ENCODE measurements at places on chromosomes 1 and 21.

GRCh38 chr1:101924700-101925099 lies 72.0 kb downstream of the OLFM3 start:
- no peak for DNase-seq

DNA sequence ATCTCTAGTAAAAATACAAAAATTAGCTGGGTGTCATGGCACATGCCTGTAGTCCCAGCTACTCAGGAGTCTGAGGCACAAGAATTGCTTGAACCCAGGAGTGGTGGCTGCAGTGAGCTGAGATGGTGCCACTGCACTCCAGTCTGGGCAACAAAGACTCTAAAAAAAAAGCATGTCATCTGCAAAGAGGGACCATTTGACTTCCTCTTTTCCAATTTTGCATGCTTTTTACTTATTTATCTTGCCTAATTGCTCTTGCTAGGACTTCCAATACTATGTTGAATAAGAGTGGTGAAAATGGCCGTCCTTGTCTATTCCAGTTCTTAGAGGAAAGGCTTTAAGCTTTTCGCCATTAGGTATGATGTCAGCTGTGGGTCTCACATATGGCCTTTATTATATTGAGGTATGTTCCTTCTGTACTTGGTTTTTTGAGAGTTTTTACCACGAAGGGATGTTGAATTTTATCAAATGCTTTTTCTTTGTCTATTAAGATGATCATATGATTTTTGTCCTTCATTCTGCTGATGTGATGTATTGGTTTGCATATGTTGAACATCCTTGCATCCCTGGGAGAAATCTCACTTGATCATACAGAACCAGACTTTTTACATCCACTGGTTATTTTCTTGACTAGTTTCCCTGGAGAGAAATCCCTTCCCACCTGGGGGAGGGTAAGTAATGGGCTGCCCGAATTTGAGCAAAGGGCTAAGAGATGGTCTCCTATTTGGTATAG lies 17.0 kb upstream of the RAP1GAP start:
- no peak for DNase-seq

DNA sequence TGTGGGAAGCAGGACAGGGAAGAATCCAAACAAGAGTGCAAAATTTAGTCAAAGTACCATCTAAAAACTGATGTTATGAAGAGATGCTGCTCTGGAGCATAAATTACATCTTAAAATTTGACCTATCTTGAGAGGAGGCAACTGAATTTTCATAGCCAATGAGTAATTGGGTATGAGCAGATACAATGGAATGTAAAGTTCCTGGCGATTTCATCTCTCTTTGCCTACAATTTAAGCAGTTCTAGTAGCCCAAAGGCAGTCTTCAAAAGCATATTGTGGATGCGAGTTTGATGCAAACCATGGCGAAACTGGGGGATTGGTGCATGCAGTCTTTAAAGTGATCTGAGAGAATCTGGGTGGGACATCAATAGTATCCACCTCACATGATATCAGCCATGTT lies 1265.9 kb downstream of the BRINP3 start:
- DNase-seq, result peak; percentile 21

GRCh38 chr1:218447010-218447689 lies 102.0 kb downstream of the TGFB2 start:
- no peak for DNase-seq

- DNase-seq, result peak; percentile 94
These were observed 49.2 kb upstream of the TEKT2 start for GRCh38 chr1:36034692-36035091.

GRCh38 chr1:19481826-19482398 lies 3.4 kb downstream of the CAPZB start:
- DNase-seq, result no peak

Data from epithelial cell of esophagus (primary cell).